ENCODE measurements at places on chromosomes 16 and 17.

DNA sequence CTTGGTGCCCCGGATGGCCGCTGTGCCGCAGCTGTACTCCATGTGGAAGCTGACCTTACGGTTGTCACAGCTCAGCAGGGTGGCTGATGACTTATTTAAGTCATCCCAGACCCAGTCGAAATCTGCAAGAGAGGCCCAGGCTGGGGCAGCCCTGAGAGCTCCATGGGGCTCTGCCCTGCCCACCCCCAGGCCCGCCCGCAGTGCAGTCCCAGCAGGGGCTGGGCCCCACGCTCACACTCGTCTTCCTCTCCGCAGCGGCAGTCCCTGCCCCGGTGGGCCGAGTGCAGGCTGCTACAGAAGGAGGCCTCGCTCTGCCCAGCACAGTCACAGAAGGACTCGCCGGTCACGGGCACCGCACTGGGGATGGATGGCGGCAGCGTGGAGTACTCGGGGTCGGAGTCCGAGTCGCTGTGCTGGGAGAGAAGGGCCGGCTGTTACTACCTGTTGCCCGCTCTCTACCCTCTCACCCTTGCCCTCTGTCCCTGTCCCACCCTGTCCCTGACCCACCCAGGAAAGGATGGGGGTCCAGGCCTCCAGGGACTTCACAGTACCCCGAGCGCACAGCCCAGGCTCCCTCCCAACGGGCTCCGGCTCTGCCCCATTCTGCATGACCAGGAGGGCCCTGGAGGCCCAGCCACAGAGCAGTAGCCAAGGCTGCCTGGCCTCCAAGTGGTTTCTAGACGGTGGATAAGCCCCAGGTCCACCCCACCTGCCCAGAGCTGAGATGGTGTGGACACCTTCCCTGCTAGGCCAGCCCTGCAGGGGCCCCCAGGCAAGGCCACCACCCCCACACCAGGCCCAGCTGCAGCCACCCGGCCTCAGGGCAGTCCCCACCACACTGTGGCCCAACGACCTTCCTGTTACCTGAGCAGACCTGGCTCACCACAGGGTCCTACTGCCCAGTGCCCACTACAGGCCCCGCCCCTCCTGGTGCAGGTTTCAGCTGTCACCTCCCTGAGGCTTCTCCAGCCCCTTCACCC lies 3.9 kb downstream of the SPSB3 start:
- DNase-seq, result no peak

- DNase-seq, result no peak
These were observed 17.4 kb upstream of the COL1A1 start for GRCh38 chr17:50218771-50219315.

DNA sequence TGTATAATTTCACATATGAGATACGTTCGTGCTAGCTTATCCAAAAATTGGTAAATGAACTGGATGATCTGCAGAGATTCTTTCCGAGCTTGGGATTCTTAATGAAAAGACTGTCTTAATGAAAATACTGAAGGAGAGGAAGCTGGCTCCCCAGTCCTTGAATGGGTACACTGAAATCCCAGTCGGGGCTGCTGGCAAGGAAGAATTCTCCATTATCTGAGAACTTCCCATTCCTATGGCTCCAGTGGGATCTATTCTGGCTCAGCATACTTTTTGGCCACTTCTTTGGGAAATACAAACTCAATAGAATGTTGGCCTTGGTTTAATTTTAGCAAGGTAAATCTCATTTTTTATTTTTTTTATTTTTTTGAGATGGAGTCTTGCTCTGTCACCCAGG lies 23.7 kb upstream of the SLC35B1 start:
- no peak for DNase-seq

DNA sequence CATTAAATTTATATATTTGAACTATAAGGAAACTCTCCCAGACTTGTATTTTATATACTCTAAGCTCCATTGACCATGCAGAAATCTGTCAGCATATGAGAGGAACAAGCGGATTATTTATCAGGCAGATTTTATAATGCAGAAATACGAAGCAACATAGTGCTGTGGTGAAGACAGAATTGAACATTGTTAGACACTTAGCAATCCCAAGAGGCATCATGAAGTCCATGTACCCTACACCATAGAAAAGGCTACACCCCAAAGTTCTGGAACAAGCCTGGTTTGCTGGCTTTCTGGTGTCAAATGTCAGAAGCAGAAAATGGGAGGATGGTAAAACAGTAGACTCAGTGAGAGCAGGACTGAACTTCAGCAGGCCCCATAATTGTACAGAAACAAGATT lies 241.1 kb downstream of the PRKCA start:
- DNase-seq, result no peak

DNA sequence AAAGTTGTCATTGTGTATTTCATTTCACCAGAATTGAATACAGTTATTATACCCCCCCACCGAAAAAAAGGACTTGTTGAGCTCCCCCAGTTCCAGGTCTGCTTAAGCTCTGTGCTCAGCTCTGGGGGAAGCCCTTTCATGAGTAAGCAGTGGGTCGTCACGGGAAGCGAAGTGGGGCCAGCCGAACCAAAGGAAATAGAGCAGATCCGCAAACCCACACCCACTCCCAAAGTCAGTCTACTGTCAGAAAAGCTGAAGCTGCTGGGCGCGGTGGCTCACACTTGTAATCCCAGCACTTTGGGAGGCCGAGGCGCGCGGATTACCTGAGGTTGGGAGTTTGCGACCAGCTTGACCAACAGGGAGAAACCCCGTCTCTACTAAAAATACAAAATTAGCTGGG lies 50.1 kb downstream of the PECAM1 start:
- no peak for DNase-seq

DNA sequence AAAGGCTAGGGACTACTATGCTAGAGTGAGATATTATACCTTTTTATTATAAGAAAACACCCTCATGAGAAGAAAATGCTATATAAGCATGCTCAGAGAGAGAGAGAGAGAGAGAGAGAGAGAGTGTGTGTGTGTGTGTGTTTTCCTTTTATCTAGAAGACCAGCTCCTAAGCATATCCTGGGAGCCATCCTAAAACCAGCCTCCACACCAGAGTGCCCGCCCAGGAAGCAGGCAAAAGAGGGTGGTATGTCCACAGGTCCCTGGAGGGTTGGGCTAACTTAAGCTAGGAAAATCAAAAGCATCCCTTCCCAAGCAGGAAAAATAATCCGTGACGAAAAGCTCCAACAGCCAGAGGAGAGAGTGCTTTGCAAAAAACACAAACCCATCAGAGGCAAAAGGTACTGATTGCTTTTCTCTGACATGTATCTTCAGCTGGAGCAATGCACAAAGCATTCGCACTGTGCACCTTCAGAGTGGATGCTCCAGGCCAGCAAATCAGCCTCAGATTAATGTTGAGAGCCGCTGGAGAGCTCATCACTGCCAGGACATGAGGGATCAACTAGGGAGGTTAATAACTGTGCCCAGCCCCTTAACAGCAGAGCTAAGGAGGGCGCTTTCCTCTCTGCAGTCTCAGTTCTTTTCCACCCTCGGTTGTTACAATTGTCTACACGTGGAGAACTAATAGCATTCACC lies 125.1 kb downstream of the SLC39A11 start:
- DNase-seq, result no peak

GRCh38 chr17:72724267-72724666 lies 368.2 kb downstream of the SLC39A11 start:
- no peak for DNase-seq

DNA sequence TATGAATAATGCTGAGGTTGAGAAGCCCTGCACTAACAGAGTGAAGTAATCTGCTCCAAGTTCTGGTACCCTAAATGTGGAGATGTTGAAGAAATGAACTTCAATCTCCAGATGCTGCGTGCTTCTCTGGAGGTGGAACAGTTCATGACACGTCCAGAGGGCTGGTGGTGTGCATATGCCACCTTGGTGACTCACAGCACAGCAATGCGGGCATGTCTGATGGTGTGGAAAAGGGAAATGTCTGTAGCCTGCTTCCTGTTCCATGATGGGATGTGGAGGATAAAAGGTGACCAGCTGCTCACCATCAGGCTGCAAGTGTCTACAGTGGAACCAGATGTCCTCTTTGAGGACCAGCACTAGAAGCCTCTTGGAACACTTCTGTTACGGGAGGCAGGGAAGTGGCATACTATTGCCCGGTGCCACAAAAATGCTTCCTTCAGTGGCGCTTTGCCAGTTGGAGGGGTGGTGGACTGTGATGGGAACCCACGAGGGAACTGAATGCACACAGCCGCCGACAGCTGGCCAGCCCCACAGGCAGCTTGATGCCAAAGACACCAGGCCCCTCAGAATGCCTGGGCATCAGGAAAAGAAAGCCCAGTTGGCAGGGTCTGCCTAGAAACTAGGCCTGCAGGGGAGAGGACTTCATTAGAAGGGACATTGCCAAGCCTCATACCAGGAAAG lies 19.9 kb downstream of the SNX11 start:
- no peak for DNase-seq

- DNase-seq, result no peak
These were observed 119.1 kb downstream of the SDK2 start for GRCh38 chr17:73524941-73525679.

Data from CD8-positive, alpha-beta memory T cell (primary cell).